ENCODE measurements at places on chromosomes 7 and 10.

DNA sequence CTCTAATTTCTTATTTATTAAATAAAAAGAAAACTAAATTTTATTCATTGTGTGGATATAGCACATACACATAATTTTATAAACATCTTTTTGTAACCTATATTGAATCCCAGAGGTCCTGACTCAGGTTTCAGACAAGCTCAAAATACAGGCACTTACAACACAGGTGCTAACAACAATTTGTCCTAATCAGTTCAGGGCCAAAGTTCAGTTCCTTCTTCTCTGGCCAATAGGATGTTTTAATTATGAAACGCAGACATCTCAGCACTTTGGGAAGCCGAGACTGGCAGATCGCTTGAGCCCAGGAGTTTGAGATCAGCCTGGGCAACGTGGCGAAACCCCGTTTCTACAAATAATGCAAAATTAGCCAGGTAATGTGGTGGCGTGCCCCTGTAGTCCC is 15.0 kb downstream of the RPA3 start:
- no peak for DNase-seq

- DNase-seq = no peak
Measured at GRCh38 chr7:15439853-15440252, 122.0 kb downstream of the AGMO start.

- DNase-seq = no peak
Measured at GRCh38 chr7:22288202-22288601, 68.8 kb downstream of the RAPGEF5 start.

- no peak for DNase-seq
Measured at GRCh38 chr10:130439766-130440165, 303.6 kb downstream of the GLRX3 start.

- DNase-seq = no peak
Measured at GRCh38 chr10:4981722-4982471, 18.7 kb downstream of the AKR1C1 start.

DNA sequence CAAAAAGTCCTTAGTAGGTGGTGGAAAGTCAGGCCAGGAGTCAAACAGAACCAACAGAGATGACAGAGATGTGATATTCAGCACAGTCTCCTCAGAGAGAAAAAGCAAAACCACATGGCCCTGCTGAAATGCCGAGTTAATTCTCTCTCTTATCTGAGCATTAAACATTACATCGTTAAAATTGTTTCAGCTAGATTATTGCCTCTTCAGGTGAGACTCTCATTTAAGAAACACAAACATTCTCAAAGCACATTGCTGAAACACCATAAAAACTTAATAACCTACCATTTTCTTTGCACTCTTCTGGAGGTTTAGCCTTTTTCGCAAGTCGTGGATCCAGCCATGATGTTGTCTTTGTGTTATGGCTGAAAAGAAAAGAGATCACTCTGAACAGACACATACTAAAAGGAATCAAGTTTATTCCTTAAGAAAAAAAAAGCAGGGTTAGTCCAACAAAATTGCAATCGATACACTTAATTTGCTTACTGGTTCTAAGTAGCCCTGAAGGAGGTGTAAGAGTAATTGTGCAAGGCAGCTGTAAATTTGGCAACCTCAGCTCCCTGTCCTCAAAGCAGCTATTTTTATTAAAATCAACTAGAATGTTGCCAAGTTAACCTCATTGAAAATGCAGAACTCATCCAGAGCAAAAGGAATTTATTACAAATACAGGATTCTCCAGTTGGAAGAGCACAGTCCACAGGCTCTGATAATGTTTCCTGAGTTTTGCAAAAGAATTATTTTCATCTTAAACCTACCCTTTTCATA is 691.1 kb downstream of the PHTF2 start:
- no peak for DNase-seq

GRCh38 chr7:27191161-27191731 is 6.2 kb upstream of the HOXA11 start:
- DNase-seq = no peak

GRCh38 chr10:70164163-70164562 is 6.2 kb downstream of the SAR1A start:
- no peak for DNase-seq

- DNase-seq = no peak
Measured at GRCh38 chr7:78649976-78650375, 803.5 kb downstream of the MAGI2 start.

DNA sequence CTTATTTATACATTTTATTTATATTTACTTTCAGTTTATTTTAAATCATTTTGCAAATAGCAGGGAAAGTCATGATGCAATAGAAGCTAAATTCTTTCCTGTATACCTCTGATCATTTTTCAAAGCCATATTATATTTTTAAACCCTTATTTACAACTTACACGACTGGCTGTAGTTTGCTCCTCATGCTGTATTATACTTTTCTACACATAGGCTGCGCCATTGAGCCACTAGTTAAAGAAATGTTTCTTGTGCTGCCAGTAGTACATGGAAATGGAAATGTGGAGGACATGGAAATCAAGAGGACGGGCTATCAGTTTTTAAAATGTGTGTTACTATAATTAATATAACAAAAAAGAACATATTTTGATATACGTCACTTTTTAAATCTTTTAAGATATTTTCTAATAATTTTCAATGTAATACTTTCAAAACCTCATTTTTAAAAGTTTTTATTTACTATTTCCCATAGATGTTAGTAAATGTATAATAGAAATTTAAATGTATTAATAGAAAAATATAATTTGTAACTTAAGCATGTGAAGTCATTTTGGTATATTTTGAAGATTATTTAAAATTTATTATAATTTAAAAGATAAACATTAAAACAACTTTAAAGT is 118.5 kb downstream of the VTI1A start:
- no peak for DNase-seq

GRCh38 chr10:98205351-98205750 is 62.6 kb downstream of the LOXL4 start:
- no peak for DNase-seq

GRCh38 chr7:3033136-3033535 is 10.5 kb downstream of the CARD11 start:
- DNase-seq = no peak

GRCh38 chr10:133379801-133380666 is 972 bp downstream of the PAOX start:
- no peak for DNase-seq

GRCh38 chr7:70421319-70421718 is 710.6 kb upstream of the GALNT17 start:
- no peak for DNase-seq

DNA sequence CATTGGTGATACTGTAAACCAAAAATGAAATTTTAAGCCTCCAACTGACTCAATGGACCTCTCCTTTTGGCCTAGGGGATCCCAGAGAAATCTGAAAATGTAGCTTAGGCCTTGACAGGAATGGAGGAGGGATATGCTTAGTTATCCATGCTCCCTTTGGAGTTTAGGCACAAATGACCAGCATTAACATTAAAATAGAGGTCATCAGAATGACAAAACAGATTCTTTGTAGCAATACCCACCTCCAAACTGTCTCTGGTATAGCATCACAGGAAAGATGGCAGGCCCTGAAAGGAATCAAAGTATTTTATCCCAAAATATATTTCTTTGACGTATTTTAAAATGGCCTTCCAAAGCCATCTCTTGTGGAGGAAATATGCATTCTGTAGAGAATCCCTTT is 39.1 kb upstream of the LRRN3 start:
- DNase-seq = no peak

DNA sequence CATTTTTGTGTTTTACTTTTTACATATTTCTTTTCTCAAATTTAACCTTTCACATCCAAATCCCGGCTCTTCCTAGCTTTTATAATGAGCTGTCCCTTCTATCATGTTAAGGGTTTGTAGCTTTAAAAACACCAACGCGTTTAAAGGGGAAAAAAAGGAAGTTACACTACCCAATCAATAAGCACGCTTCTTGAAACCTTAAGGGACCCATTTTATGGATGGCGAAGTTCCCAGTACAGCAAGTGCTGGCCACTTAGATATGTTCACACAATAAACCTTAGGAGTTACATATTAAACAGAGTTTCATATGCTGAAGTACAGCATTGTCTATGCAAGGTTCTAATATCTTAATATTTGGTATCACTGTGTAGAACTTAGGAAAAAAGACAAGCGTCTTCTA is 1.8 kb downstream of the GNG11 start:
- DNase-seq = no peak

DNA sequence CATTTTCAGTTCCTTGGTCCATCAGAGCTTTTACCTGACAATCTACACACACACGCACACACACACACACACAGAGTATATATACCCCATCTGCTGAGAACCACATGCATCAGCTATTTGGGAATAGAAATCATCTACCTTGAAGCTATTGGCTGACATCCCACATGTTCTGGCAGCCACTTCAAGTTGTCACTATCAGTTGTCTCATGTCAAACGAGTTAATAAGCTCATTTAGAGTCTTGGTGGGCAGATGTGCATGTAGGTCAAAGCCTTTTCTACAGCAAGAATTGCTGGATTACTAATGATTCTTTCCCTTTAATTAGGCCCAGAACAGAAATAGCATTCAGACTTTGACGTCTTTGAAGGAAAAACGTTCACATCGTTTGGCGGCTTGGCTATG is 36.8 kb downstream of the COL28A1 start:
- no peak for DNase-seq

GRCh38 chr7:148402159-148402558 is 188.4 kb upstream of the C7orf33 start:
- DNase-seq = no peak

GRCh38 chr10:81847675-81848074 is 27.3 kb upstream of the NRG3 start:
- DNase-seq = no peak

DNA sequence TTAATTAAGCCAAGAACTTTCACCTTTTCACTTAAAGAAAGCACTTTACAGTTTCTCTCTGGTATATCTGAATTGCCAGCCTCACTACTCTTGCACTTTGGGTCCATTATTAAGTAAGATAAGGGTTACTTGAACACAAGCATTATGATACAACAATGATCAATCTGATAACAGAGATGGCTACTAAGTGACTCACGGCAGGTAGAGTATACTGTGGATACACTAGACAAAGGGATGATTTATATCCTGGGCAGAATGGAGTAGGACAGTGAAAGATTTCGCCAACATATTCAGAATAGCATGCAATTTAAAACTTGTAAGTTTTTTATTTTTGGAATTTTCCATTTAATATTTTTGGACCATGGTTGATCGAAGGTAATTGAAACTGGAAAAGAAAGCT is 34.3 kb upstream of the ITGB8 start:
- DNase-seq = no peak

- no peak for DNase-seq
Measured at GRCh38 chr10:75207079-75207856, 3.3 kb upstream of the VDAC2 start.

- no peak for DNase-seq
Measured at GRCh38 chr7:81857385-81857784, 87.5 kb upstream of the HGF start.

- peak; percentile 63 for DNase-seq
Measured at GRCh38 chr10:133318494-133319127, 9.9 kb downstream of the ZNF511 start.

GRCh38 chr10:5956146-5956936 is 21.0 kb downstream of the IL15RA start:
- no peak for DNase-seq

GRCh38 chr10:113108194-113108835 is 158.3 kb downstream of the TCF7L2 start:
- no peak for DNase-seq

DNA sequence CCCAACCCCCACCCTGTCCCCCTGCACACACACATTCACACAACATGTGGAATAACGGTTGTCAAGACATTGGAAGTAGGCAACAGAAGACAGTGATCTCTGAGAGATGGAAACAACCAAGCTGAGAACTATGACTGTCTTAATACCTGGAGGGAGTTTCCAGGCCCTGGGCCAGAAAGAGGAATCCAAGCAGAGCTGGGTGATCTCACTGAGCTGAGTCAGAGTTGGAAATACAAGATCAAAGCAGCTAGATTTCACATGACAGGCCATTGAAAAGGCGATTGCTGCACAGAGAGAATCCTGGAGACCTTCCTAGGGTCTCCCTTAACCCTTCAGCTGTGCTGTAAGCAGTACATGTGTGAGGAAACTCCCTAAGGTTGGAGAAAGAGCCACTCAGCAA is 165.8 kb upstream of the PRSS1 start:
- DNase-seq = peak; percentile 38

- DNase-seq = no peak
Measured at GRCh38 chr7:70574314-70574834, 557.6 kb upstream of the GALNT17 start.

- no peak for DNase-seq
Measured at GRCh38 chr7:148924011-148924410, 39.9 kb upstream of the EZH2 start.

GRCh38 chr7:41039386-41039953 is 663.4 kb downstream of the INHBA start:
- no peak for DNase-seq

DNA sequence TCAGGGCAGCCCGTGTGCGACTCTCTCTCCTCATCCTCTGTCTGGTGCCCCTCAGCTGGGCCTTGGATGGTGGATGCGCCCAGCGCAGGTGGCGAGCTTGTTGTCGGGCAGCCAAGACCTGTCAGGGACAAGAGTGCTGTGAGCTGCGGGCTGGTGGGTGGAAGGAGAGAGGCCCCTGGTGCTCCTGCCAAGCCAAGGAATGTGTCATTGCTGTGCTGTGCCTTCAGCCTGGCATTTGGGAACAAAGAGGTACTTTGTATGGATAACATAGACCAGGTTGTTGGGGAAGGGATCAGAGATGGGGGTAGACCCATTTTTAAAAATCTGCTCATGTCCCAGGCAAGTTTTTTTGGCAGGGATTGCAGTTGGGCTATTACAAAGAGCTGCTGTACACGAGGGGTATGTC is 120.9 kb downstream of the PKD1L1 start:
- DNase-seq = no peak

DNA sequence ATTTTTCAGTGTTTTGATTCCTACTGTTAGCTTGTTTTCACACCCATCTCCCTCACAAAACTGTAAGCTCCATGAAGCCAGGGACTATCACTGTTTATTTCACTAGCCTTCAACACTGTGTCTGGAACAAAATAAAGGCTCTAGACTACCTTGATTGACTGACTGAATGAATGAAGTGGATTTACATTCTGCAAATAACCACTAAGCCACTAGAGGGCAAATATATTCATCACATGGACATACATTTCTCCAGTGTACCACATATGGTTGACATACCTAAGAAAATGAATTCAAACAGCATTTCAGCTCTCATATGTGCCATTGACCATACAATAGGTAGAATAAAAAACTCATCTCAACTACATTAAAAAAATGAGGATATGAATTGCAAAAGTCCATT is 185.9 kb downstream of the RAB11FIP2 start:
- no peak for DNase-seq

DNA sequence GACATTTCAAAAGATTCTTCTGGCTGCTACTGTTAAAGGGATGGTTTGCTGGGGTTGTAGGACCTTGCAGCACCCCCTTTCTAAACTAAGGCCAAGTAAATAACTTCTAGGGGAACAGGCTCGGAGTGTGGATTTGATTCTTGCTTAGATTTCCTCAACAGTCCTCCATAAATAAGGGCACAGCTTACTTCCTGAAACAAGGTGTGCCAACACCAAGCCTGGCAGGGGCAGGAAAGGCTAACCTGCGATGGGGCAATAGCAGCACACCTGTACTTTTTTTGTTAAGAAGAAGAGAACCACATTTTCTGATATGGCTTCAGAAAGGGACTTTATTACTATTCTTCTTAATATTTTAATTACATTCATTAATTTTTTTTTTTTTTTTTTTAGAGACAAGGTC is 121.9 kb downstream of the RNF216 start:
- DNase-seq = no peak

GRCh38 chr7:81036057-81036456 is 117.2 kb upstream of the SEMA3C start:
- DNase-seq = no peak

Data from T-helper 1 cell (primary cell).